ENCODE measurements at places on chromosomes 6 and 20.

GRCh38 chr6:21074484-21074883, 519.1 kb upstream of the SOX4 start:
- no peak for DNase-seq

DNA sequence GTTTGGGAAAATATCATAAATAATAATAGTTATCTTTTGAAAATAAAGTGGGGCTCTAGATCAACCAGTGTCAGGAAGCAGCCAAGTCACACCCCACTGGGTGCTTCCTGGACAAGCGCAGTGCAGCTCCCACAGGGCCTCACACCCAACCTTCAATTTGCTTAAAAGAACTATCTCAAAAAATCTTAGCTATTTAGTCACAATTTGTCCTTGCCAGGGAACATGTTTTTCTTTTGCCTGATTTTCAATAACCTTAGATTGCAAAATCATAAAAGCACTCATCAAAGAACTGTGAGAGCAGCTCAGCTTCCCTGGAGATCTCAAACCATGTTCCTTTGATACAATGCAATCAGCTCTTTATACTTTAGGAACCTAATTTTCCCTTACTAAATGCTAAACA, 1.6 kb upstream of the NCOA7 start:
- no peak for DNase-seq

GRCh38 chr6:112279031-112279935, 24.9 kb upstream of the LAMA4 start:
- no peak for DNase-seq

DNA sequence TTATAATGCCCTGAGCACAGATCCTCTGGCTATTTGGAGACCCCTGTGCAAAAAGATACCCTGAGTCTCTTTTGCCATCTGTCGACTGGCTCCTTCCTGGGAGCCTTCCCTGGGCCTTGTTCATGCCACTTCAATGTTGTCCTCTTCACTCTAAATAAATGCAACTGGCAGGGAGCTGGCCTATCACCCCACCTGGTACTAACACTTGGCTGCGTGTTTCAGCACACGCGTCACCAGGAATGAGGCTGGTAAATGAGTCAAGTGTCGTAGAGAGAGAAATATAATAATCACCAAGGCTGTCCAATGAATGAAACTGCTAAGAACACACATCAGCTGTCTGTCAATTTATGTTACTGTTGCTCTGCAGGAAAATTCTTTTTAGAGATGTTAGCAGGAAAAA, 374.6 kb upstream of the JARID2 start:
- DNase-seq, result no peak

DNA sequence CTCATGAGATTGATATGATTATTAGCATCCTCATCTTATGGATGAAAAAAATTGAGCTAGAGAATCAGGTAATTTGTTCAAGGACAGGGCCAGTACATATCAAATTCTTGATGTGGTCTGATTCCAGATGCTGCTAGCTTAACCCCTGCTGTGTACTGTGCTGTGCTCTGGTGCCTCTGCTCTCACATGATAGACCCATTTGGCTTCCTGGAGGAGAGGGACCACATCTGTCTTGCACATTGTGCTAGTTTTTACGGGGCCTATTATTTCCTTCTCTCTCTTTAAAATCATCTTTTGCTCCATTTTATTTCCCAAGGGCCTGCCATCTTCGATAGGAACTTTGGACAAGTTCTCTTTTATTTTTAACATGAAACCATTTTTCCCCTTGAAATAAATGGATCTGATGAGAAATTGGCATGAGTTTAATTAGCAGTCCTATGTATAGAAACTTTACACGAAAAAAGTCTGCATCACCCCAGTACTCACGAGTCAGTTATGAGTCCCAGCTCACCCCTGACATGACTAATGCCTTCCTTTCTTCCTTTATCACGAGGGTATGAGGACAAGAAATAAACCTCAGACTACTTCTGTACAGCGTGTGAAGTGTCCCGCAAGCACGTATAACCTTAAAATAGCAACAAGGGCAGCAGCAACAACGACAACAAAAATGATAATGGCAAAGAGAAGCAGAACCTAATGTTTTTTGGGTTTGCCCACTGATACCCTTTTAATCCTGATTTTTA, 26.5 kb downstream of the CD109 start:
- DNase-seq, result no peak

GRCh38 chr20:60116128-60116909, 158.1 kb downstream of the CDH26 start:
- DNase-seq, result no peak

GRCh38 chr6:116304538-116305097, 24.9 kb upstream of the TSPYL1 start:
- no peak for DNase-seq

GRCh38 chr6:29295623-29296022, 5.9 kb upstream of the OR14J1 start:
- no peak for DNase-seq

- DNase-seq, result peak; percentile 67
Observed at GRCh38 chr20:10667560-10668167, 6.1 kb downstream of the JAG1 start.

GRCh38 chr6:148451690-148452089, 109.1 kb downstream of the SASH1 start:
- no peak for DNase-seq

- DNase-seq, result no peak
Observed at GRCh38 chr20:13772529-13772928, 12.2 kb downstream of the ESF1 start.

DNA sequence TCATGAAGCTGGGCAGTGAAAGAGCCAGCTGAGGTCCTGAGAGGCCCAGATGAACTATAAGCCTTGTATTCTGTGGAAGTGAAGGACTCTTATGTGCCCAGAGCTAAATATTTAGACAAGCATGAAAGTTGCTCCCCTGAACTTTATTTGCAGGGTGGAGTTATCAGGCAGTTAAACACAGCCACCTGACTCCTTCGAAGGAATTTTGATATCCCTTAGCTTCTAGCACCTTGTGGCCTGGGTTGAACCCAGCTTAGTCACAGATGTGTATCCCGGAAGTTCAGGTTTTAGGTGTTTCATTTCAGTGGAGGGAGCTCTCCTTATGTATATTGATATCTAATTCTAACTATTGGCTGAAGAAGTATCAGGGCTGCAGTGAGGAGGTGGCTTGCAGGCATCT, 20.4 kb downstream of the NR2E1 start:
- DNase-seq, result no peak

DNA sequence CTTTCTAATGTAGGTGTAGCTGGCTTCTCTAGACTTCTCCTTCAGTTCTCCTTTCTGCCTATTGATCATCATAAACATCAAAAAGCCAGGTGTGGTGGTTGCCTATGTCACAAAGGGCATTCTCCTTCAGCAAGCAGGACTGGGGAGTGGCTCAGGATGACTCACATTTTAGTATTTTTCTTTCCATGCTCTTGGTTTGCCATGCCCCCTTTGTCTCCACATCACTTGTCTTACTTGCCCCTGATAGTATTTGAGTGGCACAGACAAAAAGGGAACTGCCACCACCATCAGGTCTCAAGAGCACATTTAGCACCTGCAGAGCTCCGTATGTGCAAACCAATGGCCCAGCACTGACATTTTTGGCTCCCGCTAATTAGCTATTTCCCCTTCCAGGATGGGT, 698.8 kb downstream of the DHX35 start:
- DNase-seq, result no peak

DNA sequence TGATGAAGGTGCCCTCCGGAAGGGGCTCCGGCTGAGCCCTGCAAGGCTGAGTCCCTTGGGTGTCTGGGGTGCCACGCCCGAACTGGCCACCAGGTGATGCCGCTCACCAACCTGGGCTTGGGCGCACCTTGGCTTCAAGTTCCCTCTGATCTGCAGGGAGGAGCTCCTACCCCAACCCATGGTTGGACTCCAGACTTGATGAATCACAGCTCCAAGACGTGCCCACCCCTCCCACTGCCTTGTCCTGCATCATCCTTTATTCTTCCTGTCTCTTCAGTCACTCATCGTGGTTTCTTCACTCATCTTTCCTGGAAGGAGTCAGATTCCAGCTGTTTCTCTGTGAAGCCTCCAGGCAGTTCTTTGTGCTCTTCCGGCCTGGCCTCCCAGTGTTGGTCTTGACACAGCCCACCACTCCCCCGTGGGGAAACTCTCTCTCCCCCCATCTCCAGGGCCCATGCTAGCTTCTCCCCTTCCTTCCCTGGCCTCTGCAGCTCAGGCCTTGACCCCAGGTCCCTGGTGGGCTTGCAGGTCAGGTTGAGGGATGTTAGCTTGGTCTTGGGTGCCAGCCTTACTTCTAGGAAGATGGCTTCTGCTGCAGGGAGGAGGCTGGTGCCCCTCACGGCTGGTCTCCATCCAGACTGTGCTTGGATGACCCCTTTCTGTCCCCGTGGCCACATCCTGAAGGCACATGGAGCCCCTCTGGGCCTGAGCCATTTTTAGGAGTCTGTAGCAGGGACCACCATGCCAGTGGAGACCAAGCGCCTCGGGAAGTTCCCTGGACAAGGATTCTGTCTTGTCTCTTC, 2.6 kb upstream of the ZBP1 start:
- peak; percentile 30 for DNase-seq

- DNase-seq, result no peak
Observed at GRCh38 chr6:145347216-145347615, 388.1 kb downstream of the EPM2A start.

DNA sequence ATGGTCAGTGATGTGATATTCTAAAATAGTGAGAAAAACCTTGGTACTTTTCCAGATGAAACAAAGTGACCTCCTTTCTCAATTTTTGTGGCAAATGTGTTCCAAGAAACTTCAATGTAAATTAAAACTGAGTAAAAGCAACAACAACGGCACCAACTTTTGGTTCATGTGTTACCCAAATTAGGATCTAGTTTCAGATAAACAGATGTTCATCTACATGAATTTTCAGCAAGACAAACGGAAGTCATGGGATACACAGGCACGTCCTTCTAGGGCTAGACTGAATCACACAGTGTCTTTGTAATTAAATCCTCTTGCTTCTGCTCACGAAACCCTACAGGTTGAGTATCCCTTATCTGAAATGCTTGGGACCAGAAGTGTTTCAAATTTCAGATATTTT, 915.2 kb downstream of the TFAP2A start:
- no peak for DNase-seq

All from NCI-H1105 (cell line).